ENCODE measurements at places on chromosomes 4 and X.
A peak's percentile ranks its signal among the peaks of the same experiment; 100 is the strongest.

DNA sequence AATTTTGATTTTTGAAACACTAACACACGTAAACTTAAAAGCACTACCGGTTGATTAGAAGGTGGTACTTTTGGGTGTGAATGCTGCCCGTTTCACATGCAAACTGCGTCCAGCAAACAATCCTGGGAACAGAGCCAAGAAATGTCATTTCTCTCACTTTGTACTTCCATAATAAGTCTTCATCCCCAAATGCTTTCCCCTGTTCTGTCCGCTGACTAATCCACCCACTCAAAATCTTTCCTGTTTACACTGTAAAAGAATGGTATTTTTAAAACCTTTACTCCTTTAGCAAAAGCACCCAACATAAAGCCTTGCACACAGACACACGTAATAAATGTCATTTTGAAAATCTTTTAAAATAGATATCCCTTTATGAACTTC is 39.1 kb upstream of the PDLIM5 start:
- DNase-seq: no peak

- DNase-seq: no peak
These were observed 1039.7 kb downstream of the RAPGEF2 start for GRCh38 chr4:160142579-160142978.

- no peak for DNase-seq
These were observed 32.8 kb upstream of the PPARGC1A start for GRCh38 chr4:23922541-23923111.

GRCh38 chr4:153791746-153792617 is 3.1 kb upstream of the SFRP2 start:
- peak; percentile 41 for DNase-seq

DNA sequence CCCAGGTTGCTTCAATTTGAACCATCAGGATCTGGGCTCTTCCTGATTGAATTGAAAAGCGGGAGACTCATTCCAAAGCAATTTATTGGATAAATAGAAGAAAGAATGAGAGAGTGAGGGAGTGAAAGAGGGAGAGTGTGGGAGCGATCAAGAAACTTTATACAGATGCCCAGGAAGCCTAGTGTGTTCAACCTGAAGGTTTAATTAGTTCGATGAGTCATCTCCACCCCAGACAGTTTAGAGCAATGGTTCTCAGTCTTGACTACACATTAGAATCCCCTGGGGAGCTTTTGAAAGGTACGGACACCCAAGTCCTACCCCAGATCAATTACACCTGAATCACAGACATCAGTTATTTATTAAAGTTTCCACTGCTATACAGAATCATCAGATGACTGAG is 61.5 kb downstream of the GEMIN8 start:
- no peak for DNase-seq

- no peak for DNase-seq
These were observed 94.5 kb upstream of the EOLA2 start for GRCh38 chrX:150032742-150033141.

DNA sequence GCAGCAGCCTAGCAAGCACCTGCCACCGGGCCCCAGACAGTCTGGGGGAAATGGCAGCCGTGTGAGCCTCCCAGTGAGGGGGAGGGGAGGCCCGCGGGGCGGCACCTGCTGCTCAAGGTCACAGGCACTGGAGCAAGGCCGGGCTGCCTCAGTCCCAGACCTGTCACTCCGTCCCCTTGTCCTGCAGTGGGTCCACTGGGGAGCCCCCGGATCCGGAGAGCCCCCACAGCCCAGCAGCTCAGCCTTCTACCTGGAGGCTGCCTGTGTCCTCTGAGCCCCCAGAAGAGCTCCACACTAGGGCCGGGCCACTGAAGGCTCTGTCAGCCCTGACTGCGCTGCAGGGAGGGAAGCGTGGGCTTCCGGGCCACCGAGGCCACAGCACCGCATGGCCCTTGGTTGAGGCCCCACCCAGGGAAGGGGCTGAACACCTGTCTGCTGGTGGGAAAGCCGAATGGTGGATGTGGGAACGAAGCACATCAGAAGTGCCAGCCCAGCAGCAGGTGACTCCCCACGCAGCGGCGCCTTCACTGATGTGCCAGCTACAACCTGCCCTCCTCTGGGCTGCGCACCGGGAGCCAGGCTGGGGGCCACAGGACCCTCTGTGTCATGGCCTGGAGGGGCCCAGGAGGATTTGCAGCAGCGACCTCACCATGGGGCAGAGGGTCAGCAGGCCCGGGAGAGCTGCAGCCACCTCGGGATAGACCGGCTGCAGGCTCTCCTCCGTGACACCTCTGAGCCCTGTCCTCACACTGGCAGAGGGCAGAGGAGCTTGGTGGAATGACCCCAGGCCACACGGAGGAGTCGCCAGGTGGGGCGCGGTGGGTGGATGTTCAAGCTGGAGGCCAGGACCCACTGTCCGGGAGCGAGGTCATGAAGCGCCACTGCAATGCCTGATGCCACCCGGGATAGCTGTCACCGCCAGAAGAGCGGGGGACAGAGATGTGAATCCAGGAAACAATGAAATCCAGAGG is 35.0 kb upstream of the MXD4 start:
- DNase-seq: no peak

DNA sequence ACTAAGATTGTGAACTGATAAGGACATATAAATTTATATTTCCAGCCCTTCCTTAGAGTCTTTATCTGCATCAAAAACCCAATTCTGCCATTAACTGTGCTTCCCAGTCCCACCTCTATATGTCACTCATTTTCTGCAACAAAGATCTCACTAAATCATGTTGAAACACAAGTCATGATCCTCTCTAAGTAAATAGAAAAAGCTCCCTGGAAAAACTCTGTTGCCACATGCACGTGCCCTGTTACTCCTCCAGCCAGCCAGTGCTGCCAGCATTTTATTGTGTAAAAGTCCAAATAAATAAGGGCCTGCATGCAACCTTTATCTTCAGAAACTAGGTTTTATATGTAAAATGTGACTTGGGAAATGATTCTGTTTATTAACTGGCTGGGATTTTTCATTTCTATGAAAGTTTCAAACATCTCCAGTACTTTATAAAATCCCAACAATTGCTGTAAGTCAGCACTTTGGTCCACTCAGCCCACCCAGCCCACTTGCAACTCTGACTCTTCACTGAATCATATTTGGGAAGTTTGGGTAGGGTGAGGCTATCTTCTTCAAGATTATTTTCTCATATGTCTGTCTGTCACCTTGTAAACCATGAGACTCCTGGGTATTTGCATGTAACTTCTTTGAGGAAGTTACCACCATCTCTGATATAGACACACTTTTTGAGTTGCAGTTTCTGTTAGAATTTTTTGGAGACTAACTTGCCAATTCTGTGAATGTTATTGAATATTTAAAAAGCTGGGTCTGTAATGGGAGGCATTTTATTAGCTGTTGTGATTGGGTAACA is 40.0 kb upstream of the SMARCA5 start:
- no peak for DNase-seq

DNA sequence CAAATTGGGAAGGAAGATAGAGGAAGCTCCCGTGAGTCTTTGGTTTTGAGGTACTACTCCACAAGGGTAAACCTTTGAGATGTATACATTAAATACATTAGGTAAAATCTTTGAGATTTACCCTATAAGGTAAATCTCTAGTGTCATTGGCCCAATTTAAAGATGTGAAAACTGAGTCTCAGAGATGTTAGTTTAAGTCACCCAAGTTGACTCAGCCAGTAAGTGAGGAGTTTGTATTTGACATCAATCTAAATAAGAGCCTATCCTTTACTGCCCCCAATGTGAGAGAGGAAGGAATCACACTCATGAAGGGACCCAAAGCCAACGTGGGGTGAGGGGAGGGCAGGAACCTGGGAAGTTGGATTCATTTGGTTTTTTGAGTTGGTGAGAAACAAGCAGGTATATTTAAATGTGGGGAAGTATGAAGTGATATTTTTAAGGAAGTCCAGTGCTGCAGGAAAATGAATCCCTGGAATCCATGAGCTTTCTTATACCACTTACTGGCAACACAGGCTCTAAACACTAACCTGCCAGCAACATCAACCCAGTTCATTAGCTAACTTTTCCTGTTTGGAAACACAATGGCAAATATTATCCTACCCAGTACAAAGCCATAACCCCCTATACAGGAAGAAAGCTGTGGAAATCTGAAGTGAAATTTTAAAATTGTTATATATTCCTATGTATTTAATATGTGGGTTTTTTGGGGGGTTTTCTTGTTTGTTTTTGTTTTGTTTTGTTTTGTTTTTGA is 55.3 kb downstream of the PALLD start:
- peak; percentile 22 for DNase-seq

DNA sequence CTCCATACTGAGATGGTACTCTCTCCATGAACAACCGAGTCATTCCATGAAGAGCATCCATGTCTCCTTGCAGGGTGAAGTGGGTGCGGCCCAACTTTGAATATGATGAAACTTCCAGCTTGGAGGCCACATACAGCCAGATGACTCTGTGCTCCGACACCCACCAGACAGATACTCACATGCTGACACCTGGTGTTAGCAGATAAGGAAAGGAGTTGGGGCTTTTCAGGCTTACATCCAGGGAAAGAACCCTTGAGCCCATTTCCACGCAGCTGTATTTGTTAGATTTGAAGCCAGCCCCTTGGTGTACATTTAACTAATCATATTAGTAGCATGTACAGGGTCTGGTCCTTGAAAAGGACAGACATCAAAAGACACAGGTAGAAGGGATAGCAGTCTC is 62.1 kb upstream of the PRRG3 start:
- no peak for DNase-seq

DNA sequence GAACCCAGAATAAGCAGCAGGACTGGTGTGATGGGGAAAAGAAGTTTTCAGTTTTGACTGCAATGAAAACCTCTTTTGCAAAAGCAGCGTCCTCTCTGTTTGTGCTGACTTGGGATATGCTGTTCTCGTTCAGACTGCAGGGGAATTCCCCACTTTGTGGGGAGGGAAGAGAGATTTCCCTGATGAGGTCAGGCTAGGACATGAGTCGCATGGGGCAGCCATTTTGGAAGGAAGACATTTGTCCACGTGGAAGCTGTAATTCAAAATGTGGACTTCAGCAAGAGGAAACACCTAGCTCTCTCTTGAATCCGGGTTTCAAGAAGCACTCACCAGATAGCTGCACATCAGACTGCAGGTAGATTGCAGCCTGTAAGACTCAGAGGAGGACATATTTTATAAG is 39.3 kb downstream of the ING2 start:
- peak; percentile 33 for DNase-seq

- peak; percentile 50 for DNase-seq
These were observed 579 bp downstream of the IL3RA start for GRCh38 chrX:1336948-1337779.

DNA sequence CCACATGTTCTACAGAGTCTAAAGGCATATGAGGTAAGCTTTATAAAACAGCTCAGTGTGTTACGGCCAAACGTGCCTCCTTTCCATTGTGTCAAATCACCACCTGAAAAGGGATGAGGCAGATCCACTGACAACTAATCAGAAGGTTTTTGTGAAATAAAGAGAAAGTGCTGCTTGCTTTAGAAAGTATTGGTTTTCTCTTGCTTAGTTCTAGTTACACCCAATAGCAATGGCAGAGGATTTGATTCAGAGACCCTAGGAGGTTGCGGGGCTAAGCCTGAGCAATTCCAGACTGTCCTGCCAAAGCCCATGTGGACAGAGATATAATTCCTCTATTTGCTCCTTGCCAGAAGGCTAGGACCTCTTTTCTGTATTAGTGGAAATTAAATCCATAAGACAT is 125.5 kb downstream of the SPRY1 start:
- DNase-seq: no peak

DNA sequence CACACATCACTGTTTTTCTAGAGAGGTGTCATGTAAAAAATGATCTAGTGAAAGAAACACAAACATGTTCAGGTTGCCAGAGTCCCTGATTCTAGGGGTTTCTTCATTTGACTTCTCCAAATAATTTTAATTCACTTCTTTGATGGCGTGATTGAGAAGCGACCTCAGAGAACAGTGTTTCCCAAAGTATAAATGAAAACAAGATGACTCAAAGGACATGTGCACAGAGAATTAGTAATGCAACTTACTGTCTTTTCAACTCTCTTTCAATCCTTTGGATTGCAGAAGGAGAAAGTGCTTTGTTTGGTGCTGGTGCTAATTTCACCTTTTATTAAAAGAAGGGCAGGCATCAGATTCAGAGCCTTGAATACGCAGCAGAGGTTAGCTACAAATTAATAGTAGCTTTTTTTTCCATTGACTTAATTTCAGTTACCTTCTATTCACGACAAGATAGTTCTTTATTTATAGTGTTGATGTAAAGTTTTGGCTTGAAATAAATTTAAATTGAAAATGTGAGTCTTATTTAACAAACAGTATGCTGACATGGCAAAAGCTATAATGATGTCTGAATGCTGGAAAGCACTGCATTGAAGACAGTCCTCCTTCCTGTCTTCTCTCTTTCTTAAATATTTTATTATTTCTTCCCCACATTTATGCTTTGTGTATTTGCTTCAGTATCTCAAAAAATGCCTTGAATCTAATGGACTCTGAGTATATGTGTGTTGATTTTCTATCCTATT is 85.1 kb downstream of the SLC10A7 start:
- DNase-seq: no peak

GRCh38 chrX:74420196-74421035 is 877 bp upstream of the SLC16A2 start:
- DNase-seq: peak; percentile 48

DNA sequence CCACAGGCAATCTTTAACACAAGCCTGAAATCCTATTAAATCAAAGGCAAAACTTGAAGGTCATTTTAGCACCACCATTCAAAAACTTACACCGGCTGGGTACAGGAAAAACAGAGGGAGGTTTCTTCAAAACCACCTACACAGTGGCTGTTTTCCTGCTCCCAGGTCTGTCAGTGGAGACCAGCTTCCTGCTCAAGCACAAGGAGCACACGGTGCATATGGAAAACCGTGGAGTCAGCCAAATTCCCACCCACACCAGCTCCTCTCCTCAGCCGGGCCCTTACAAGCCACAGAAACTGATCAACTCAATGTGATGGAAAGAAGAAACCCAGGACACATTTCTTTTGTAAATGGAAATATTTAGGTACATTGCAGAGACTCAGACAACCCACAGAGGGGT is 14.3 kb upstream of the FAM241A start:
- no peak for DNase-seq

GRCh38 chrX:148541584-148541940 is 41.1 kb downstream of the AFF2 start:
- DNase-seq: no peak

DNA sequence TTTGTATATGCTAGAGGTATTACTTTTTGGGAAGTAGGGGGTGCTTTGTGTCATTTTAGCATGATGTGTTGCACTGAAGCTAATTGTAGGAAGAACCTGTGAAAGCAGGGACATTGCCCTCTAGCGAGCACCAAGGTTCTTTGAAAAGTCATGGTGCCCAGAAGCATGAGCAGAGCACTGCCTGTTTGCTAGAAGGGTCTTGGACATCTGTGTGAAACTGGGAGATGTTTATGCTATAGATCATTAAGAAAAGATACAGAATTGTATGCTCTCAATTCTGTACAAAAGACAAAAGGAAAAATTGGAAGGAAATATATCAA is 14.7 kb downstream of the GRPR start:
- peak; percentile 24 for DNase-seq

GRCh38 chr4:98685225-98686042 is 27.0 kb upstream of the TSPAN5 start:
- no peak for DNase-seq

DNA sequence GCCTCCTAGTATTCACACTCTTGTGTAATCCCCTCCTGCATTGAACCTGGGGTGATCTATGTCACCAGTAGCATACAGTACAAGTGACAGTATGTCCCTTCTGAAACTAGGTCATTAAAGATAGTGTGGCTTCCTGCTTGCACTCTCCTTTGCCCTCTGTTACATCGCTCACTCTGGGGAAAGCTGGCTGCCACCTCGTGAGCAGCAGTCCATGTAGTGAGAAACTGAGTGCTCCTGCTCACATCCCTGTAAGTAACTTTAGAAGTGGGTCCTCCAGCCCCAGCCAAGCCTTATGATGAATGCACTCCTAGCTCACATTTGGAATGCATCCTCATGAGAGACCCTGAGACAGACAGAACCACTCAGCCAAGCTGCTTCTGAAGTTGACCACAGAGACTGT is 89.8 kb upstream of the TNIP3 start:
- DNase-seq: no peak

Data from common myeloid progenitor, CD34-positive (primary cell).